Lower leg skin (tissue), 4 donors: ENCODE measurements at places on chromosomes 2 and 18. TPM values are rescaled to one million over a fixed set of nuclear protein-coding genes. Genes with fewer than 3 reads are reported as not detected.
A peak's percentile ranks its signal among the peaks of the same experiment; 100 is the strongest.

SERPINB10 gene
- total RNA-seq = 1.1 TPM

SPHKAP gene
- total RNA-seq = 0.05 TPM

IL36B gene
- 9.5 TPM for total RNA-seq

- peak; percentile 54 for DNase-seq
These were observed 9.0 kb upstream of the DSEL start for GRCh38 chr18:67525328-67526099.

DNA sequence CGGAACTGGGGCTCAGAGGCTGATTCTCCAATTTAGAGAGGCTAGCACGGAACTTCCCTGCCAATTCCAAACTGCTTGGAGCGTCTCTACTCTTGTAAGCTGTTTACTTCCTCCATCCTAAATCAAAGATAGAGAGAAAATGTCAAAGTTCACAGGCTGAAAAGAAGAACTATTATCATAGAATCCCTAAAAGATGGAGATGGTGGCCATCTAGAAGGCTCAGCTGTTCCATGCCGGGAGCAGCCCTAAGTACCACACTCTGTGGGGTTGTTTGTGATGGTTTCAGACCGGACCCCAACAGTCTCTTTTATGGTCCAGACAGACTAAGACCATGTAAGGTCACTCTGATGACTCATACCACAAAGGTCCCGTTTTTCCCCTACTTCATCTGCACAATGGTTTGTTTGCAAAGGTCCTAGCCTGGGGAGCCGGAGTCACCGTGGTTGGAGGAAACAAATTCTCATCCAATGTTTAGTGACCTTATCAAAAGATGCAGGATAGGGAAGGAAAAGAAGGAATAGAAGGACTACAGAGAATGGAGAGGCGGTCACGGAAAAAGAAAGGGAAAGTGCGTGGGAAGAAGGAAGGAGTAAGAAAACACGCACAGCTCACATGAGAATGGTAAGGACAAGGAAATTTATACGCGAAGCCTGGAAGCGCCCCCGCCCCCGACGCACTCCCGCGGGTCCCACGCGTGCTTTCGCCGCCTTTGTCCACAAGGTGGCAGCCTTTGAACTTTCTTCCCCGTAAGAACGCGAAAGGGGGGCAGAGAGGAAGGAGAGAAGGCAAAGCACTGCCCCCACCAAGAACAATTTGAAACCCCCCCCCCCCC is 453 bp upstream of the ANTXR1 start:
- DNase-seq = peak; percentile 93

ZNF513 gene
- 10.4 TPM for total RNA-seq

DNA sequence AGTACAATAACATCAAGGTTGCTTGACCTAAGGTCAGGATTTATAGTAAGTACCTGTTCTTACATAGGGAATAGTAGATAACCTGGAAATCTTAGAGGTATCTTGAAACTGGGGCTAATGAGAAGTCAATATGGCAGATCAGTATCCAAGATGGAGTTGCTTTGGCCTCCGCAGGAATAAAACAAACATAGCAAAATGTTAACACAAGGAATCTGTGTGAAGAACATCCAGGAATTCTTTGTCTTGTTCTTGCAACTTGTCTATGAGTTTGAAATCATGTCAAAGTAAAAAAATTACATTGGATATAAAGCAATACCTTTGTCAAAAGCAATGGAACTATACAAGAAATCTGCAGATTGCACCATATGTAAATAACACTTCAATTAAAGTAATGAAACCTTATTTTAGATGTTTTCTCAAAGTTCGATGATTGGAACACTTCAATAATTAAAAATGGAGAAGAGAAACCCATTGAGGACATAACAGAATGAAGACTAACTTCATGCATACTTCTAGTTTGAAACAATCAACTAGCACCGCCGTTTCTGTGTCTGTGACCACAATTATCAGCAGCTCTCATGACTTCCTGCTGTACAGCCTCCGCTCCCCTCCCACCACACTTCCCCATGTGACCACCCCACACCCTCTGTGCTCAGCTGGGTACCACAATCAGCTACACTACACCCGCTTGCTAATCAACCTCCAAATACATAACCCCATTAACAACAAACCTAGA is 27.6 kb downstream of the C2orf76 start:
- peak; percentile 44 for DNase-seq

GRCh38 chr18:31574359-31574758 is 17.3 kb upstream of the TTR start:
- no peak for DNase-seq

BCL2 gene
- 16.3 TPM for total RNA-seq
